ENCODE measurements at places on chromosomes 16 and 17.

DNA sequence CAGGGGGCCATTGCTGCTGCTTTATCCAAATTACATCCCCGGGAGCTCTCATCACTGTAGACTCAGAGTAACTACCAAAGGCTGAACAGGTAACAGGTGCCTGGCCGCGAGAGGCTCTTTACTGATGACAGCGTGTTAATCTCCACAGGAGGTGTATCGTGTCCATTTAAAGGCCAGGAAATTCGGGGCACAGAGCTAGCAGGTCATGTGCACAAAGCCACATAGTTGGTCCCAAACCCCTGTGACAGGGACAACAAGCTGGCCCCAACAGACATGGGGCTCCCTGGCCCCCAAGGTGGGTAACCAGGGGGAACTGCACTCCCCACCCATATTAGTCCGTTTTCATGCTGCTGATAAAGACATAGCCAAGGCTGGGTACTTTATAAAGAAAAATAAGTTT lies 55.3 kb upstream of the RBFOX3 start:
- no peak for DNase-seq

DNA sequence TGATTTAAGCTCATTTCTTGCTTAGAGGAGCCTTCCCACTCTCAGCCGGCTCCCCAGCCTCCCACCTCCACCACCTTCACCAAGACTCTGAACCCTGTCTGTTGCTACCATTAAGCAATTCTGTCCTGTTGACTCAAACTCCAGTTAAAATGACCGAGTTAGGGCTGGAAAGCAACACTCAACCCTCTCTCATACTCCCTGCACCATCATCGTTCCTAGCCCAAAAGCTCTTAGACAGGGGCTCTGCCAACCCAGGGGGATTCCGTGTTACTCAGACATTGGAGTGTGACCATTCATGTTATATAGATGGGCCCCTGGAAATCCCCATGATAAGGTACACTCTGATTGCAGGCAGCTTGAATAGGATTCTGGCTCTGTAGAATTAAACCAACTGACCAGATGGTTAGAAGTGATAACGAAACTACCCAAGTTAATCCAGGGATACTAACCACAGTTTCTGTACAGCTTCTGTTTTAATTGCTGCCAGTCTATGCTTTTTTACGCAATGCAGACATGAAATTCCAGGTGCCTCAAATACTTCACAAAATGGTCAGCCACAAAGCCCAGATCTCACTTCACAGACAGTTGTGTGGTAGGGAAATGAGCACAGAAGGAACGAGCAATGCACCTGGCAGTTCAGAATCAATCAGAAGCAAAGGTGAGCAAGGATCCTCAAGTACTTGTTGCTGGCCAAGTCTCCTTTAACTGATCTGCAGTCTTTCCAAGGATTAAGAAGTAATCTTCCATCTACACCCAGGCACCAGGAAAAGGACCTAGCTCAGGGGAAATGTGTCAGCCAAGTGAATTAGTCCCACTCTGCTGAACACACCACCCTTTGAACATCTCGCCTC lies 2.1 kb downstream of the SSTR2 start:
- DNase-seq = no peak

DNA sequence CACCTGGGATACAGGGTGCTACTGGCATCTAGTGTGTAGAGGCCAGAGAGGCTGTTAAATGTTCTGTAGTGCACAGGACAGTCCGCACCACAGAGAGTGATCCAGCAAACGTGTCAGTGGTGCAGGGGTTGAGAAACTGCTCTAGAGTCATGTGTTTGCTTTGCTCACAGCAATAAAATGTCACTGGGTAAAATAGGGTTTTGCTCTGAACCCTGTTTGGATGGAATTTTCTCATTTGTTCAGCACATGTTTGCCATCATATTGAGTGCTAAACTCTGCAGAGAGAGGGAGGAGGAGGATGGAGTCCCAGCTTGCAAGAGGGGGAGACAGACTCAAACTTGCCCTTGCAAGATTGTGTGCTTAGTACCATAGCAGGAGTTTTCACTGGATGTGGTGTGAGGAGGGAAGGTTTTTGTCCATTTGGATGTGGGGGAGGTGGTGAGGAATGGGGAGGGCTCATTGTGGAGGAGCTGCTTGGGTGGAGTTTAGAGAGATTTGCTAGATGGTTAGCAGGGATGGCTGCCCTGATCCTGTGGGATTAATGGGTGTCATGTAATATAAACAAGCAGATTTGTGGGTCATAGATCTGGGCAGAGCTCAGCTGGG lies 11.8 kb downstream of the PLCG2 start:
- no peak for DNase-seq

GRCh38 chr16:86298758-86299134 lies 211.6 kb upstream of the FOXF1 start:
- DNase-seq = no peak

DNA sequence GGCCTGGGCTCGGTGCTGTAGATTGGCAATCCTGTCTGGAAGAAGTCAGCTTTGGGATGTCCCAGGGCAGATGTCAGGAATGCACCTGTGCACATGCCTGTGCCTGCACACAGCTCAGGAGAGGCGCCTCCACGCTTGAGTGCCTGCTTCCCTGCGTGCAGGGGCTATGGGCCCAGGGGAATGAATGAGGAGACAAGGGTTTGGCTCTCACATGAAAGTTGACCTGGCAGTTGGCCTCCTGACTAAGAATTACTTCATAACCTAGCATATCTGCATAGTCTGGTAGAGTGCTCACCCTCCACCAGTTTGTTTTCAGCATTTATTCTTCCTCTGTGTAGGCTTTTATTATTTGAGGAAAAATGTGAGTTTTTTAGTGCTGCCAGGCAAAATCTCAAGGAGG lies 50.0 kb downstream of the PLD6 start:
- DNase-seq = no peak

DNA sequence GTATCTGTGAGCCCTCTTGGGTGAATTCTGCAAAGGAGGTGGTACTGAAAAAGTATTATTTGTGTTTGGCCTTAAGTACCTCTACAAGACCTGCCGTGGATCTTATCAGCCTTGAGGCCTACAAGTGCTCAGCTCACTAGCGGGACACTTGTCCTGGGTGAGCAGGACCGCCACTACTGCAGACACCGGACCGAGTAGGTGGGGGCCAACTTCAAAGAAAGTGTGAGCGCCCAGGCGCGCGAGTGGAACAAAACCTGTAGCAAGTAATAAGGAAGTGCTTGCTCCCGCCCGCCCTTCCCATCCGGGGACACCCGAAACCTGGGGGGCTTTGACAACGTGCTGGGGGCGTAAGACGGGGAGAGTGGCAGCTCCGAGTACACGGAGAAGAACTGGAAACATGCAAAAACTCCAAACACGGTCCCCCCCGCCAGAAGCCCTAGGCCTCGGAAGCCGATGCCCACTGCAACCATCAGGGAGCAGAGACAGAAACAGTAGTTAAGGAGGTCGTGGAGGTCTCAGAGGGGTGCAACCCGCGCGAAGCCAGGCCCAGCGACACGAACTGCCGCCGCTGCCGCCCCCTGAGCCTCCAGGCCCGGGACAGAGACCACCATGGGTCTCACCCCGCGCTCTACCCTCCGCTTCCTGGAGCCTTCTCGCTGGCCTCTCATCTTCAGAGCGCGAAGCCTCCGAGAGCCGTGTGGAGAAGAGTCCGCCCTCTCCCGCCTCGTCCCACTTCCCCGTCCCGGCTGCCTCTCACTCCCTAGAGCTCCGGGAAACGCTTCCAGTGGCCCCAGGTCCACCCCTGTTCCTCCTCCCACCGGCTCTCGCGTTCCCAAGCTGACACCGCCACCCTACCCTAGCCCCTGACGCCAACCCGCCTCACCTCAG lies 537 bp downstream of the CNOT1 start:
- DNase-seq = peak; percentile 11

GRCh38 chr17:43707184-43707583 lies 45.5 kb upstream of the MEOX1 start:
- DNase-seq = no peak

- DNase-seq = no peak
Measured at GRCh38 chr16:31186176-31186575, 6.2 kb downstream of the FUS start.

GRCh38 chr17:17087424-17088015 lies 45.3 kb downstream of the MPRIP start:
- no peak for DNase-seq

Data from cardiac muscle cell (in vitro differentiated cells and primary cell).